Activated CD4-positive, alpha-beta T cell treated with anti-CD3 and anti-CD28 coated beads for 24 hours (primary cell): ENCODE measurements at places on chromosomes 7 and 10.

DNA sequence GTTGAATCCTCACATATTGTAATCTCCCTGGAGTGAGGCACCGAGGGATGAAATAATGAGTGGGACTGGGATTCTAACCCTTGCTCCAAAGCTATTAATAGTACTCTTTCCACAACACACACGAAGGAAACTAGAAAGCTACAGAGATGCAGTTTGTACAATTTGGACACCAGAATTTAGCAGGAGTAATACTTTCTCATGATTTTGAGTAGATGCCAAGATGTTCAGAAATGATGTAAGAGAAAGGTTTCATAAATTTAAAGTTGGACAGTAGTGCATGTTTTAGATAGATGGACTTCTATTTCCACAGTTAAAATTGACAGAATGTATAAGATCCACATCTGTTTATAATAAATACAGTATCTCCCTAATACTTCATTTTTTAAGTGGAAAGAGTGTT, 46.5 kb downstream of the PRR15 start:
- DNase-seq, result no peak

GRCh38 chr10:92506336-92506735, 67.6 kb downstream of the IDE start:
- no peak for DNase-seq

GRCh38 chr10:23448802-23449570, 10.1 kb downstream of the OTUD1 start:
- DNase-seq, result peak; percentile 1

DNA sequence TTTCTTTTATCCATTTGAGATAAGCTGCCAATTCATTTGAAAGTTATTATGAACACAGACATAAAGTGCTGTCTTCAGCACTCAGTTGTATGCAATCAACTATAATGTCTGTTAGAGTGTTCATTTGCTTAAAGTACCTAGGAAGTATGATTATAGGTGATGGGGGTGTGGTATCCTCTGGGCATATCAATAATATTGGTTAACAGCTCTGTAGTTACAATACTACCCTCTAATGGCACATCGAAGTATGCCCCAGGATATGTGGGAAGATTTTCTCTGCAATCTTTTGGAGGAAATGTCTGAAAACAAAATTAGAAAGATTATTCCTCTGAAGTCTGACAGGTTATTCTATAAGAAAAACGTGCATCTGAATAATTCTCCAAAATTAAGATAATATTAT, 429.7 kb downstream of the ARL4A start:
- no peak for DNase-seq

DNA sequence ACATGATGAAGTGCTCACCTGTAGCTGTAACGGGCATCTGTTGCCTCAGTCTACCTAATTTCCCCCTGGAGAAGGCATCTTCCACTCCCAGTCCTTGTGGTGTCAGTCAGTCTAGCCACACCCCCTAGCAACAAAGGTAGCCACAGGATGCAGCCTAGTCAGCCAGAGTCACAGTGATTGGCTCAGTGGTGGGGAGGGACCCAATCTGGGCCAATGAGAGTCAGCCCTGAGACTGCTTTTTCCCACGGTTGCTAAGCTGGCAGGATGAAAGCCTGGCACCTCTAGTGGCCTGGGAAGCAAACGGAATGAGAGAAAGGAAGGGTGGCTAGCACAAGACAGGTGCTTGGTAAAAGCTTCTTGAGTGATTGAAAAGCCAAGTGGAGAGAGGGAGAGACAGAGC, 118.6 kb downstream of the SH3PXD2A start:
- DNase-seq, result no peak

DNA sequence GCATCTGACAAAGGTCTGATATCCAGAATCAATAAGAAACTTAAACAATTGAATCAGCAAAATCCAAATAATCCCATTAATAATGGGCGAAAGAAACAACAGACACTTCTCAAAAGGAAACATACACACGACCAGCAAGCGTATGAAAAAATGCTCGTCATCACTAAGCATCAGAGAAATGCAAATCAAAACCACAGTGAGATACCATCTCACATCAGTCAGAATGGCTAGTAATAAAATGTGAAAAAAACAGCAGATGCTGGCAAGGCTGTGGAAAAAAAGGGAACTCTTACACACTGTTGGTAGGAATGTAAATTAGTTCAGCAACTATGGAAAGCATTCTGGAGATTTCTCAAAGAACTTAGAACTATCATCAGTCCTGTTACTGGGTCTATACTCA, 496.7 kb downstream of the SH2D4B start:
- no peak for DNase-seq

- DNase-seq, result no peak
These were observed 17.4 kb downstream of the PSAP start for GRCh38 chr10:71833451-71834342.

GRCh38 chr7:108261560-108262255, 131.5 kb upstream of the LAMB4 start:
- no peak for DNase-seq

DNA sequence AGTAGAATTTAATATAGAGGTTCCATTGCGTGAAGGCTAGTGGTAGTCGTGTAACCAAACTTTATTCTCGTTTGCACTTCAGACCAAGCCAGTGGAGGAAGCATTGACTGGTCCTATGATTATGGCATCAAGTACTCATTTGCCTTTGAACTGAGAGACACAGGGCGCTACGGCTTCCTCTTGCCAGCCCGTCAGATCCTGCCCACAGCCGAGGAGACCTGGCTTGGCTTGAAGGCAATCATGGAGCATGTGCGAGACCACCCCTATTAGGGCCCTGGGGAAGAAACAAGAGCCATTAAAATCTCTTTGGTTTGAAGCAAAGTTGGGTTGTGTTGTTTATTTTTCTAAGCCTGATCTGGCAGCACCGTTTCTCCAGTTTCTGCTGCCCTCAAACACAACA, 3.5 kb upstream of the CPA4 start:
- no peak for DNase-seq

DNA sequence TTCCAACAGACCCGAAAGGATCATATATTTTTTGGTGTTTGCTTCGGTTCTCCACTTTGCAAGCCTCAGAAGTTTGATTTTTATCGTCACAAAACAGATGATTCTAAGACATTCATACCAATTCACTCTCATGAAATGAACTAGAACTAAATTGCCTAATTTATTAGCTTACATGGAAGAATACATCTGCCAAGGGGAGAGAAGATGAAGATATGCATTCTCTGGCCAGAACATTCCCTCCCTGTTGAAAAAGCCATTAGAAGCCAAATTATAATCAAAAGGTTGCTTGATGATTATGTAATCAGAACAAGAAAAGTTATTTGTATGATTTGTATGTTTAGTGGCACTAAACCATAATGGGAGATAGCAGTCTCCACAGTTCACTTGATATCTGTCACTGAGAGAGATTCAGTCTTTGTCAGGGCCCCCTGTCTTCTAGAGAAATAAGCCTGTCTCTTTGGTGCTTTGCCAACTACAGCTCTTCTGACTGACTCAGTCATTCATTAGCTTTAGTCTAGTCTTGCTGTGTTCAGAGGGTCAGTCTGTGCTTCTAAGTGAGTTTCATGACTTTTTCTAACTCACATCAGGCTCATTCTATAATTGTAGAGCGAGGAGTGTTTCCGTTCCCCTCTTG, 95.3 kb upstream of the GNAI1 start:
- DNase-seq, result no peak

DNA sequence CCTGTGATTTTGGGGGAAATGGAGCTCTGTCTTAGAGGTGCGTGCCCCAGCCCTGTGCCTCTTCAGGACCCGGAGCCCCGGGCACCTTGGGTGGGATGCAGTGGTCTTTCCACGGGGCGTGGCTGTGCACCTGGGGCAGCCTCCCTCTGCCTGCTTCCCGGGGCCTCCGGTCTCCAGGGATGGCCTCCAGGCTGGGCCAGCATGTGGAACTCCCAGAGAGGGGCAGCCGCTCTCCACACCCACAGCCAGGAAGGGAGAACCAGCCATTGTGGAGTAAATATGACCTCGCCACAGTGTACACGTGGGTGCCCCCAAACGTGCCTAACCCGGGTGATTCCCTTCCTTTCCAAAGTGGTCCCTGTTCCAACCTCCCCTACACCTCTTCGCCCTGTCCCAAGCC, 52.6 kb downstream of the JAKMIP3 start:
- no peak for DNase-seq

DNA sequence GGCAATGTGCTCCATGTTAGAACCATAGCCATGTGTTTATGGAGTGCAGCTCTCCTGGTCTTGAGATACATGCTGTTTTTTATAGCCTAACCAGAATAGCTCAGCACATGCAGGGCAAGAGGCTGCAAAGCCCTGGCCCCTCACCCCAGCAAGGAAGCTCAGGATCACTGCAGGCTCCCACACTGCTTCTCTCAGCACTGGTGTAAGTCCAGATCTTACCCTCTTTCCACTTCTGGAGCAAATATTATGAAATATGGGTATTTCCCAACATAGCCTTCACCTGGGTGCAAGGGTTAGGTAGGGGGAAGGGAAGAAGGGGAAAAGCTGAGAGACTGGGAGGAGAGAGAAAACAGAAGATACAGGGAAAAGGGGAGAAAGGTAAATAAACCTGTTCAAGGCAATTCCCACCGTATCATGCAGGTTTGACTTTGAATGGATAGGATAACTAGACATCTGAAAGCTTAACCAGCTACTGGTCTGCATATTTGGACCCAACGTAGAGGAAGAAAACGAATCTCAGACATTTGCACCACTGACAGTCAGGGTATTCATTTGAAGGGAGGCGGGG, 19.7 kb downstream of the SKIDA1 start:
- no peak for DNase-seq

- no peak for DNase-seq
These were observed 64.4 kb downstream of the GRM3 start for GRCh38 chr7:86708031-86708680.

DNA sequence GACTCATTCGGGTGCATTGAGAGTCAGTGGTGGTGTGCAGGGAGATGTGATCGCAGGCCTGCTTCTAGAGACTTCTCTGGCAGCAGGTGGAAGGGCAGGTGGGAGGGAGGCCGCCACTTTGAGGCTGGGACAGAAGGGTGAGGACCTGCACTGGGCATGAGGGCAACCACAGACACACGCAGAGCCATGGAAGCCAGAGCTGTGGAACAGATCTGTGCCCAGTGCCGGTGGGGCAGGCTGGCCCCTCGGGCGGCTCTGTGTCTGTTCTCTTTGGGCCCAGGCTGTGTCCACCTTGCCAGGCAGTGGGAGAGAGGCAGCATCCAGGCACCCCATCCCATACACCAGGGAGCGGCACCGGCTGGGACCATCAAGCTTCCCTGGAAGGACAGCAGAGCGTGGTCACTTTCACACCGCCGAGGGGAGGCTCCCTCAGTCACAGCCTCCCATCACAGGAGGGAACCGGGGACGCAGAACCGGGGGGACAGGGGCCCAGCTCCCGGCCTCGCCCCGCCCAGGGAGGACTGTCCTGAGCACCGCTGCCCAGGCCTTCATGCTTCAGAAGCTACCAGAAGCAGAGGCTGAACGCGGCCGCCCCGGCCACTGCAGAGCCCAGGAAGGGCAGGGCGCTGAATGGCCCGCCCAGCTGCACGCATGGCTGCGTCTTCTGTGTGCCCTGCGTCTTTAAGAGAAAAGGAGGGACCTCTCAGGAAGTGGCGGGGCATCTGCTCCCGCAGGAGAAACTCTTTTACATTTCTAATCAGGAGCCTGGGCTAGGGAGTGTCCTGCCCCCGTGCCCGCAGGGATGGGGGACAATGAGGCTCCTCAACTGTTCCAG, 32.1 kb downstream of the EN2 start:
- no peak for DNase-seq

DNA sequence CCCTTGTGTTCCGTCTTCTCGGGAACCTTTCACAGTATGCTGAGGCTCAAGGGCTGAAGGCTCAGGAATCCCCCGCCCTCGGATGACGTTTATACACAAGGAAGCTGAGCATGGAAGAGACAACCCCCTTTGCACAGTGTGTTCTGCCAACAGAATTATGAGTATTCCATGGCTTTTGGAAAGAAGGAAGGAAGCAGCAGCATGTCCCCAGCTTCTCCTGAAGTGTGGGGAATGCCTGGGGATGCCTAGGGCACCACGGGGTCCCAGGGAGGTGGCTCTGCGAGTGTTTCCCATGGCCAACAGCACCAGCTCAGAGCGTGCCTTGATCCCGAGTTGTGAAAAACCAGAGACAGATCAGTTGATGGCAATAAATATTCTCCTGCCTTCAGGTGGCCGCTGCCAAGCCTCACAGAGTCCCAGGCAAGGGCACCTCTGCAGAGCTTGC, 88.8 kb upstream of the DDC start:
- DNase-seq, result no peak

GRCh38 chr7:134046594-134047128, 80.5 kb upstream of the LRGUK start:
- no peak for DNase-seq

GRCh38 chr7:128443831-128444600, 11.7 kb upstream of the HILPDA start:
- DNase-seq, result no peak
